ENCODE measurements at places on chromosomes 1 and 21.

DNA sequence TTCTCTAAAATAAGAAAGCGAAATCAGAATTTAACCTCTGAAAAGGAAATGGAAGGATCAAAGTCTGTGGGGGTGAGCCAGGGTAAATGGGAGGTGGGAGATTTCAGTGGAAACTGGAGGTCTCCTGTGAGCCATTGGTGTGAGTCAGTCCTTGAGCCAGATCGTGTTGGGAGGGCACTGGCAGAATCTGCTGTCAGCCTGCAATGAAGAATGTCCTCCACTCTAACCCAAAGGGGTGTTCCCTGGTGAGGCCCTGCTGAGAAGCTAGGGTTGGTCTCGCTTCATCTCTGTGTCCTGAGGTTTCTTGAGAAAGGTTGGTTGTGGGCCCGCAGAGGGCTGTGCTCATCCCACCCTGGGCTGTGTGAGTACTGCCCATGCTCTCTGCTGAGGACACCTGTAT lies 2.4 kb downstream of the QSOX1 start:
- no peak for DNase-seq

DNA sequence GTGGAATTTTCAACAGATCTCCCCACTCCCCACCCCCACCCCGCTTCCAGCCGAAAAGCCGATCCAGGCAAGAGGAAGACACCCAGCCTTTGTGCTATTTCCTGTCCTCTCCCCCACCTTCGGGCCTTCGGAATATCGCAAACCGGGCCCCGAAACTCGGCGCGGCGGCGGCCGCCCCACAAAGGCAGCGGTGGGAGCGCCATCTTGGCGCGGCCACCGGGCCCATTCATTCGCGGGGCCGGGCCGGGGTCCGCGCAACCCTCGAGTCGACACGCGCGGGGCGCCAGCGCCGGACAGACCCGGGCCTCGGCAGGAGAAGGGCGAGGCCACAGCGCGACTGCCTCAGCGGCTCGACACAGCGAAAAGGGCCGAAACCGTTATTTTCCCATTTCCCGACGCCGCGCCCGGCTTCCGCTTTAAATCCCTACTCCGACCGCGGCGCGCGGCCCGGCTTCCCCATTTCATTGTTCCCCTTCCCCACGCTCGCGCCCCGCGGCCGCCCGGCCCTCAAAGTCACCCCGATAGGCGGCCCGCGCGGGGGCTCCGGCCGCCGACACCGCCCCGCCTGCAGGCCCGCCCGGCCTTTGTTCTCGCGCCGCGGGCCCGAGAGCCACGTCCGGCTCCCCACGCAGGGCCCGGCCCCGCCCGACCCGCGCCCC lies 911 bp downstream of the GNB1 start:
- no peak for DNase-seq

DNA sequence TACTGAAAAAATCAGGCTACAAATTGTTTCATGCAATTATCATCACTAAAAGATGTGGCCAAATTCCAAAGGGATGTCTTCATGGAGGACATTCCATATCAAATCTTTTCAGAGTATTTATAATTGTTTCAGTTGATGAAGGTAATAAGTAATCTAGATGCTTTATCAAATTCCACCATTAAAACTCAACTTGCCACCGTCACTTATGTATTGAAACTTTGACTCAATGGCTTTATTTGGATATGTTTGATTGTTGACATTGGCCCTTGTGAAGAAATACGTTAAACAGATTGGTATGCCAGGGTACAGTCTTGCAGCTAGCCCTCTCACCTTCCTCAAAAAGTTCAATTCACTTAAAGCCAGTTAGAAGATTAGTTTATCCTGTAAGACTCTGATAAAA lies 32.2 kb upstream of the PALMD start:
- DNase-seq = no peak

DNA sequence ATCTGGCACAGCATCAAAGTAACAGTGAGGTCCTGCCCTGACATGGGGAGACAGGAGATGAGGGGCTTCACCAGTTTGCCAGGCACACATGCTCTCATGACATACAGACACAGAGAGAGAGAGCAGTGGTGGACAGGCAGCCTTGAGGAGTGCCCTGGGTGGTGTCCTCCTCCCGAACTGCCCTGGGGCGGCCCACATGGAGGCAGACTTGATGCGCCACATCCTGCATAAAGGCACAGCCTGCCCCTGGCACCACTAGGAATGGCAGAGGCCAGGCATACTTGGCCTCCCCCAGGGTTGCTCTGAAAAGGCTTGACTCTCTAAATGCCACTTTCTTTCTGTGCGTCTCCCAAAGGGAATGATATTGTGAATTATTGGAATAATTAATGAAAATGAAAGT lies 67.5 kb downstream of the SPAG17 start:
- DNase-seq = no peak

DNA sequence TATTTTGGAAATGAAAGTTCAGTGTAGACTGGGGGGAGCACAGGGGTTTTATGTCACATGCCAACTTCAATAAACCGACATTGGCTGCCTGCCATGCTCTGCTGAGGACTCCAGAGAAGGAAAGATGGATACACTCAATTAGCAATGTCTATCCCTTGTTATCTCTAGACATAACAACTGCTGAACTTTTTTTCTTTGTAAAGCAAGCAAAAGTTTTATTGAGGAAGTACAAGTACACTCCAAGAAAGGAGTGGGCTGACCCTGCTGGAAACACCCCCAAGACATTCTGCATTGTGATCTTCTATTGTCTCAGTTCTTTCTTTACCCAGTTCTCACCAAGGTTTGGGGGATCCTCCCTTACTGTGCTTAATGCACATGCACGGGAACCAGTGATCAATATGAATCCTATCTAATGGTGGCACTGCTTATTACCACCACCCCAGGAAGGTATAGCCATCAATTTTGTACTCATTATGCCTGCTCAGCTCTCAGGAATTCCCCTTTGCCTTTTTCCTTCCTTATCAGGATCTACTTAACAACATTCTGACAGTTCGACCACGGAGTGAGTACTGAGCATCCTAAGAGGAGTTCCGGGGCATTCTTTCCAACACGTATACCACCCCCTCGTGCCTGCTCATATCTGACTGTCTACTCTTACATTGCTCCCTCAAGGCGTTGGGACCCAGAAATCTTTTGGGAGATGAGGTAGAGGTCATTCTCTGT lies 28.7 kb downstream of the SYNJ1 start:
- DNase-seq = no peak

GRCh38 chr1:25033030-25033827 lies 103.2 kb upstream of the RUNX3 start:
- DNase-seq = no peak

DNA sequence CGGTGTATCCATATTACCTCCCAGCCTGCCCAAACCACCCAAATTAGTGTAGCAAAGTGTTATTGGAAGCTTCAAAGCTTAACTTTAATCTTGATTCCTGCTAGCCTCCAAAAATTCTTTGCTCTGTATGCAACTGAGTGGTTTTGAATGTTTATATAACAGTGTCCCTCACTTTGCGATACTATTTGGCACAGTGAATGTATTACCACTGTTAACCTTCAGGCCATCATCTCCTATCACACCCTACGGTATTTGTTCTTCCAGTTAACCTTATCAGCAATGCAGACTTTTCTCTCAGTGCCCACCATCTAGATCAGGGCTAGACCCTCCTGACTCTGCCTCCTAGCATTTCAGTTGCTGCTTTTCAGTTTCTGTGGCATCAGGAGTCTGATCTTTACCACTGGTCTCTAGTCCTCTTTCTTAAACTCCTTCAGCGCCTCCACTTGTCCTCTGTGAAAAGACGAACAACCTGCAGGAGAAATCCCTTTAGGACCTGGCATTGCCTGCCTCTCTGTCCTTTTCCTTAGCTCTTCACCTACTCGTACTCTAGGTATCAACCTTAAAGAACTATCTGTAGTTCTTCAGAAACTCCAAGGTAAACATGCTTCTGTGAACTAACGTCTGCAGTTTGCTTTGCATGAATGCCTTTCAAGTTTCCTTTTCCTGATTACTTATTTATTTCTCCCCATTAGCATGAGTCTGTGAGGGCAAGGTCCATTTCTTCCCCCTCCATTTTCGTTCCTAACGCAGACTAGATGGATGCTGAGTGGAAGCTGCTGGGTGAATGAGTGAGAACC lies 71.7 kb downstream of the SNX7 start:
- DNase-seq = no peak

GRCh38 chr21:45158491-45159423 lies 84.4 kb downstream of the ADARB1 start:
- DNase-seq = no peak

GRCh38 chr1:235018161-235018560 lies 110.5 kb downstream of the TOMM20 start:
- DNase-seq = no peak

Measured in stimulated activated CD8-positive, alpha-beta memory T cell treated with anti-CD3 and anti-CD28 coated beads, Interleukin-4, amount 100 ng/mL, for 4 hours (primary cell).